NCI-H2107 (cell line): ENCODE measurements at places on chromosomes 13 and 19.

DNA sequence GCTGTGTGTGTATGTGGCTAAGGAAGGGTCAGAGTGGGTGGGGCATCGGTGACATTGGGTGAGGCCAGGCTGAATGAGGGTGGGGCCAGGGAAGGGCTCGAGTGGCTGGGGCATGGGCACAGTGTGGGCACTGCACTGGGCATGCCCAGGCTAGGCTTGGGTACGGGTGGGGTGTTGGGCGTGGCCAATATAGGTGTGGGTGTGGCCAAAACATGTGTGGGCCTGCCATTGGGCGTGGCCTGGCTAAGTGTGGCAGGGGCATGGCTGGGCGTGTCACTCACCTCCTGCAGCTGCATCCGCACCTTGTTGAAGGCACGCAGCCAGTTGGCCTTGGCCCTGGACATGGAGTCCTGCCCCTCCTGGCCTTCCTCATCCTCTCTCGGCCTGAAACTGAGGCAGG, 33.2 kb downstream of the UNC13A start:
- no peak for DNase-seq

GRCh38 chr19:49820125-49820524, 2.0 kb downstream of the MED25 start:
- peak; percentile 47 for DNase-seq

DNA sequence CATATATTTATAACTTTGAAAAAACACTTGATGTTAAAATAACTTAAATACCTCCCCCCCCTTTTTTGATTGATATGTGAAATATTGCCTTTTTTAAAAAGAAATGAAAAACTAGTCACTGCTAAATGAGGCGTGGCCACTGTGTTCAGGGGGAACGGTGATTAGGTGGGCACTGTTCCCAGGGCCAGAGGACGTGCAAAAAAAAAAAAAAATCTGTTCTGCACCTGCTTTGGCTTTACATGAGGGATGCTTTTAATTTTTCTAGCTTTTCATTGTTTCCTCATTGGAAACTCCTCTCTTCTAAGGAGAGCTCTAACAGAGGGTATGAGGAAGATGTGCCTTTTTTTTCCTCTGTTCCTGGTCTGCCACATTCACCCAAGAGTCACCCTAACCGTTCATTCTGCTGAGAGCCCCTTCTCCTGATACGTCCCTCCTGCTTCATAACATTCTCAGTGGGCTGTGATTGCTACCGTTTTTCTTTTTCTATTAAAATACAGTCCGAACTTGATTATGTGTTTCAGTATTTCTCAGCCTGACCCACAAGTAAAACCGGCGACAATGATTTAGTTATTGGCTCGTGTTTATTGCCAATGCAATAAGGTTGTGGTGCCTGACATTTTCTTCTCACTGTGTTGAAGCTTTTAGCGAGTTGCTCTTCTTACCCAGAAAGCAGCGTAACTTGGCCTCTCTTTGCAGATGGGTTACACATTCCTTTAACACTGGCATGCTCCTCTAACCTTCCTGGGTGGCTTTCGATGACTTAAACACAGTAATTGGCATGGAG, 64.8 kb upstream of the ZNF536 start:
- no peak for DNase-seq

DNA sequence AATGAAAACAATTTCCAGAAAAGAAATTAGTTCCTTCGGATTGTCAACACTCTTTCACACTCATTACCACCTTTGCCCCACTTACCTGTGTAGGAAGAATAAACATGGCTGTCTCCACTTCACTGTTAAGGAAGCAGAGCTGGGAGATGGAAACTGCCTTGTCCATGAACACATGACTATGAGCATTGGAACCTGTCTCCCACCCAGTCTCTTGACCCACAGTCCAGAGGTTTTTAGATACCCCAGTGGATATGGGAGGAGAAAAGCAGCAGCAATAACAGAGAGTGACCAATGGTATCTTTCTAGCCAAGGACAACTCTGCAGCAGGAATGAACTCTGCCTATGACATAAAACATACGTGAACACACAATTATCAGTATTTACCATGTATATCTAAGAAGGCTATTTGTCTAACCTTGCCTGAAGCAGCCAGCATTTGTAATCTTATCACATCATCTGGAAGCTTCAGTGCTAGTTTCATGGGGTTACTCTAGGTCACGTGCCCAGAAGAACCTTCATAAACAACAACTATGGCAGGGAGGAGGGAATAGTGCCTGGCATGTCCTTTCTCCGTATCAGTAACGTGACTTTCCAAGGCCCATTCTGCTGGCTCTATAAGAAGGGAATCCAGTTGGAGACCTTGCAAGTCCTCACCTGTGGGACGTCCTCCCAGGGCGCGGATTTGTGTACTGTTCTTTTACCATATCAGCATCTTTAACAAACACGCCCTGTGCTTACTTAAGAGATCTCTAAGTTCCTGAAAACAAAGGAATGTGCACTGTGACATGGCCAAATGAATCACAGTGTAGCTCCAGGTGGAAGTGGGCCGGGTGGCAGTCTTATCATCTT, 221.8 kb upstream of the UBL3 start:
- DNase-seq, result no peak

DNA sequence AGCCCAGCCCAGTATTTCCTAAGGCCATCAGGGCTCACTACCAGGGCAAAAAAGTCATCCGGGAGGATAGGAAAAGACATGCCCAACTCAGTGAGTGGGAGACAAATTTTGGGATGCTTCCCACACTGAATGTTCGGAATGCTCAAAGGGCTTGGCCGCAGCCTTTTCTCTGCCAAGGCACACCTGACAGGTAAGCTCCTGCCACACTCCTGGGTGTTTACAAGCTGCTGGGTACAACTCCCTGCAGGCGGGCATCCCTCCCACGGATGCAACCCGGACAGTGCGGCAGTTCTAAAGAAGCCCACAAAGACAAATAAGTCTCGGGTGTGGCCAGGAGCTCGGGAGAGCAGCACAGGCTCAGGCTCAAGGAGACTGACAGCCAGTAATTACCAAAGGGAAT, 28.1 kb downstream of the SLC7A1 start:
- DNase-seq, result no peak

- no peak for DNase-seq
These were observed 140.7 kb downstream of the KCTD12 start for GRCh38 chr13:76745261-76746200.

- no peak for DNase-seq
These were observed 1.8 kb upstream of the TMEM272 start for GRCh38 chr13:51846756-51847155.
